ENCODE measurements at places on chromosomes 6 and 20.

DNA sequence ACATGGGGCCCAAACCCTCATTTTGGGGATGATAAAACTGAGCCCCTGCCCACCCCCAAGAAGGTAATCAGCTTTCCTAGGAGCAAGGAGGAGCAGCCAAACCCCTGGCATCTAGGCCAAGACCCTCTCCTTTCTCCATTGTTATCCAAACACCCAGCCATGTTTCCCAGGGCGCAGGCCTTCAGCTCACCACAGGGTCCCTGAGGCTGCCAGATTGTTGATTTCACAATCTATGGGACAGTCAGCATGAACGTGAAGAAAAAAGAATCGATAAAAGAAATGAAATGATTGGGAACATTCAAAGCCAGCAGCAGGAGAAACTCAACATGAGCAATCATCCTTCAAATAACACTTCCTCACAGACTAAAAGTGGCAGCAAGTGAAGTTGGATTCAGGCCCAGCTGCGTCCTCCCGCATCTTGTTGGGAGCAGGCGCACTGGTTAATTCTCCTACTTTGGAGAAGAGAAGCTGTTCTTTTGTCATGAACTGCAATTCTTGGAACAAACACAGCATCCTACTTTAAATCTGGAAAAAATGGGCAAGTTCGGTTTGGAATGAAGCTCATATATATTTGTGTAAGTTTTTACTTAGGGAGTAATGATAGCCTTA is 241.8 kb upstream of the PRDM1 start:
- DNase-seq = no peak

- DNase-seq = no peak
Measured at GRCh38 chr20:4602297-4602631, 119.4 kb upstream of the PRND start.

DNA sequence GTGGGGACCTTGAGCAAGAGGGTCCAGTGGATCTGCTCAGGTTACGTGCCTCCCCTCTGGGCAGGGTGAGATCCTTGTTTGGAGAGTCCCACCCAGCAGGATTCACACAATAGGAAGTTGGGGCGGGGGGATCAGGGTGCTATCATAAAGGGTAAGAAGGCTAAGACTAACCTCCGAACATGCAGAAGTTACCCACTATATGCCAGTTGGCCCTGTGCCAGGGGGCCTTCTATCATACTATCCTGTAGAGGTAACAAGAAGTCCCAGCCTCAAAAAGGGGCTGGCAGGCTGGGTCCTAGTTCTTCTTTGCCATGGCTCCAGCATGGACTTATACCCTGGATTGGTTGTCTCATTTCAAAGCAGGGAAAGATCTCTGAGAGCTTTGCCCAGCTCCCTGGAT is 94.1 kb downstream of the CDH26 start:
- no peak for DNase-seq

DNA sequence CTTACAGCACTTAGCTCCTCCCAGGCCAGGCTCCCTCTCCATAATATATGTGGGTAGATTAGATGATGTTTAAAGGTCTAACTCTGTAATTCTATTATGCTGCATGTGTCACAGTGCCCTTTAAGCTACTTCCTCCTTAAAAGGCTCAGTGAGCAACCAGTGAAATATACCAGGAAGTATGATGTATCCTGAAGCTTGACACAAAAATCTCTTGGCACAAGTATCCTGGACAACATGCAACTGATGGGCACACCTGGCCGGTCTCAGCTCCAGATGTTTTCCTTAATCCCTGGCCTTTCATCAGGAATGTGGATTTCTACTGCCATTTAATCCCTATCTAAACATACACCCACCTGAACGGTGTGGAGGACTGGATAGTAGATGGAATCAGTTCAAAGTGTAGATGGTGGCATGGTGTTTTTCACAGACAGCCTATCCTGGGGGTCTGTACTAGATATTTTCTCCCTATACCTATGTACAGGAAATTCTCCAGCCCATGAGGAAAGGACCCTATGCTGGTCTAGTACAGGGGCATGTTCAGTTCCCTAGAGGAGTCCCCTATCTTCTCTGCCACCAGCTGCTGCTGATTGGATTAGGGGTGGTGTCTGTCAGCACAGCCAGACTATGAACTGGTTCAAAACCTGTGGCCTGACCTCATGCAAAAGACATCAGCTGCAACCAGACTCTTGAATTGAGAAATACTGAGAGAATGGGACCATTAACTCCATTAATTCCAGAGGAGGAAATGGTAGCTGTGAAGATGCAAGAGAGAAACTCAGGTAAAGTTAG is 59.4 kb upstream of the CITED2 start:
- DNase-seq = no peak

- no peak for DNase-seq
Measured at GRCh38 chr6:63572747-63573075, 431 bp downstream of the LOC128125822 start.

DNA sequence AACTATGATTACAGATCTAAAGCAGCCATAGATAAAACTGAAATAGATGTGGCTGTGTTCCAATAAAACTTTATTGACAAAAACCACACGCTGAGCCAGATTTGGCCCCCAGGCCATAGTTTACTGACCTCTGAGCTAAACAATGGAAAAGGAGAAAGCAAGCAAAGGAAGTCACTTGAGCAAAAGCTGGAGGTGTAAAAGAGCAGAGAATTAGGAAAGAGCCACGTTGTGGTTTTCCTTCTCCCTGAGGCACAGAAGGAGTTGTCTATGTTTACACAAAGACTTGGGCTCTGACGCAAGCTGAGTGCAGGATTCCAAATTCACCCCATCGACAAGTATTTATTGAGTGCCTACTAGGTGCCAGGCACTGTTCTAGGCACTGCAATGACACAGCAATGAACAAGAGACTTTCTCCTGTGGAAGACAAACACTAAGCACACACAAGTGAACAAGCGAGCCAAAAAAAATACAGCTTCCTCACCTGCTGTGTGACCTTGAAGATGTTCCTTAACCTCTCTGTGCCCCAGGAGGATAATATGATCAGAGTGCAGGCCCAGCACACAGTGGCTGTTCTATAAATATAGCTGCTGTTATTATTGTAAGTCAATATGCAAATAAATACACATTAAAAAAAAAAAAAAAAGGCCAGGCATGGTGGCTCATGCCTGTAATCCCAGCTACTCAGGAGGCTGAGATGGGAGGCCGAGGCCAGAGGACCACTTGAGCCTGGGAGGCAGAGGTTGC is 75.4 kb upstream of the PTPN1 start:
- DNase-seq = no peak

GRCh38 chr6:119370080-119370479 is 20.5 kb upstream of the MAN1A1 start:
- DNase-seq = no peak

All from stimulated activated CD4-positive, alpha-beta T cell treated with anti-CD3 and anti-CD28 coated beads, Interleukin-12 subunit alpha, Interleukin-12 subunit beta, amount 100 ng/mL, for 48 hours (primary cell).